Hematopoietic multipotent progenitor cell treated with erythropoietin and hydrocortisone succinate and interleukin-3 and kit ligand, for 4 days (in vitro differentiated cells): ENCODE measurements at places on chromosomes 1 and 21.

DNA sequence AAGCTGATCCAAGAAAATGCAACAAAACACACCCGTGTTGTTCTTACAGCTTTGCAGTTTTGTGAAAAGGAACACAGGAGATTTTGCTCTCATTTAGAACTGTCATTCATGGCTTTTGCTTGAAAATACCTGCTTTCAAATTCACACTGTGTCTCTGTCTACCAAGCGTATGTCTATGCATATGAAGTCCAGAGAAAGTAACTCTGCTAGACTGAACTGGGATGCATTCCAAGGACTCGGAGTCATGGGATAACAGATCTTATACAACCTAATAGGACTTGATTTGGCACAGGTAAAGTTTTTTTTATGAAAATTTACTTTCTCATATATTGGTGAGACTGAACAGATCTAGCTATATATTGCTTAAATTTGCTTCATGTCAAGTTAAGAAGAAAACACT lies 102.4 kb downstream of the PTGER3 start:
- no peak for DNase-seq

DNA sequence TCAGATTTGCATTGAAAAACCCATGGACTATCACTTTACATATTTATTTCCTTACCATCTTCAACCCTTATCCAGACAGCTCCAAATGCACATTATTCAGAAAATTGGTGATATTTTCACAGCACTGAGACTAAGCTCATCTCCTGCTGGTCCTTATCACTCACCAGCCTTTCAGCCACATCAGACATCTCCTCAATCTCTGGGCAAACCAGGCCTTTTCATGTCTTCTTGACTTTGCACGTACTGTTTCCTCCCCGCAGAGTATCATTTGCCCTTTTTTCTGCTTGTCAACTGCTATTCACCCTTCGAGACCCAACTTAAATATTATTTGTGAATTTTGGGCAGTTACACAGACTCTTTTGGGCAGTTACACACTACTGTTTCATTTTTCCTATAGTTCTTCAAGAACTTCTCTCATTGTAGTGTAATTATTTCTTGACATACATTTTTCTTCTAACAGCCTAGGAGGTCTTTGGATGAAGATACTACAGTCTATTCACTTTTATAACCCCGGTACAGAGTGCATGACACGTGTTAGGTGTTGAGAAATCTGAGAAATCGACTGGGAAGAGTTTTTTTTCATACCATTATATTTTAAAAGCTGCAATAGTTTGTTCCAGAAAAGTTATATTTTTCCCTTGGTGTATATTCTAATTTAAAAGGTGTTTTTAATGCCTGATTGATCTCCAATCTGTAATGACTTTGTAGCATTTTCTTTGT lies 98.0 kb downstream of the FGGY start:
- DNase-seq = peak; percentile 6

DNA sequence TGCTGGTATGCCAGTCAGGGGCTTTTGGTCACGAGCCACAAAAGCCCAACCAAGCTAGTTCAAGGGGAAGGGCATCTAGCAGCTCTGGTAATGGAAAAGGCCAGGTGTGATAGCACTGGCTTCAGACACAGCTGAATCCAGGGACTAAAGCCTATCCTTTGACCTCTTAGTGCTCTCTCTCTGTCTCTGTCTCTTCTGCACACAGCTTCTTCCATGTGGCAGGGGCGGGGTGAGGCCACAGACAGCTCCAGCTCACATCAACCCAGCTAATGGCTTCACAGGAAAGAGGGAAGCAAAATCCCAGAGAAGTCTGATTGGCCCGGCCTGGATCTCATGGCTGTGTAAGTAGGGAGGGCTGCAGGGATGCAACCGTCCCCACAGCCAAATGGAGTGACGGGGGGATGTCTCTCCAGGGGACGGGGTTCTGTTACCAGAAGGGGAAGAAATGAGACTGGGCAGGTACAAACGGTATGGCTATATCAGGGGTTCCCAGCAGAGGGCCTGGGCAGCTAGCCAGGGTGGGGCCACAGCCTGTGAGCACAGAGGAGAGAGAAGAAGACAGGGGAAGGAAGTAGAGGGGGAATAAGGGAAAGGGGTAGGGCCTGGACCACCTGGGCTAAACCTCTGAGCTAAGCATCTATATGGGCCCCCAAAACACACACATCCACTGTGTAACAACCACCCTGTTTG lies 42.4 kb downstream of the FBXO2 start:
- peak; percentile 40 for DNase-seq

DNA sequence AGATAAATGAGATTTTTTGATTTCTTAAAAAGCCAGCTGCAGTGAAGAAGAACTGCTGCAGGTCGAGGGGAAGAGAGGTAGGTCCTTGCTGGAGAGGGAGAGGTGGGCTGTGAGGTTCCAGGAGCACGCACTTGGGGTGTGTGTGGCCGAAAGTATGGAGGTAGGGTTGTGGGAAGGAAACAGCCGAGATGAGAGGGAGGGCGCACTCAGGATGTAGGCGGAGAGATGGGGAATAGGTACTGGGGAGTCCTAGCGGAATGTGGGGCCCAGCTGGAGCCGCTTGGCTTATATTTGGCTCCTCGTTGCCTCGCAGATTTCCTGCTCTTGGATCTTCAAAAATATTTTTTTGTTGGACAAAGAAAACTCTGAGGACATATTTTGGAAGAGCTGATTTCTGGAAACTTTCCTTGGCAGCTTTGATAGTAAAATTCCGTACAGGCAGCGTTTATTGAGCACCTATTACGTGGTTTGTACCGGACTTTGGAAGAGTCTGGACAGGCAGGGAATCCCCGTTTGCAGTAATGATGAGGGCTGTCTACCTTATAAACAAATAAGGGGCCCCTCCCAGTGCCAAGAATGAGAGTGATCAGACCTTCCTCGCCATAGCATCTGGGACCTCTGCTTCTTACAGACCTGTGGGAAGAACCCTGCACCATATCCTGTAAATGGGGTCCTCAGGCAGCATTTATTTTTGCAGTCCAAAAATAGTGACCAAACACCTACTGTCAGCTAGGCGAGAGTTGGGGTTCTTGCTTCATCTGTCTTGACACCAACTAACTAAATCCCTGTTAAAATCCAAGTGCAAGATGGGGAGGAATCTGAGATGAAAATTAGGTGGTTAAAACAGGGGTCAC lies 1.5 kb downstream of the LRRC8D start:
- peak; percentile 33 for DNase-seq

GRCh38 chr1:231295938-231296337 lies 41.7 kb downstream of the EXOC8 start:
- no peak for DNase-seq

GRCh38 chr1:59195151-59195550 lies 101.7 kb upstream of the FGGY start:
- DNase-seq = no peak

- DNase-seq = no peak
Measured at GRCh38 chr1:72938408-72938807, 656.1 kb upstream of the NEGR1 start.

DNA sequence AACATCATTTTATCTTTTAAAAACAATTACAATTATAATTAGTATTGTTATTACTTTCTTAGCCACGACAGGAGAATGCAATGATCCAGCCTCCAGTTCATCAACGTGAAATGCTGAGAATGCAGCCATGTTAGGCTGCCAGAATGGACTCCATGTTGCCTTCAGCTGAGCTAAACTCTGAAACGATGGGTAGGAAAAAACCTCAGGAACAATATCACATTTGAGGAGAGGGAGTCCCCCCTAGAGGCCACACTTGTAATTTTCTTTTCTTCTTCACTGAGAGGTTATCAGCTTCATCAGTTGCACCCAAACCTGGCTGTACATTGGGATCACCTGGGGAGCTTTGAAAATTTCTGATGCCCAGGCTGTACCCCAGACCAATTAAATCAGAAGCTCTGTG lies 34.6 kb upstream of the DNAH14 start:
- DNase-seq = peak; percentile 11

DNA sequence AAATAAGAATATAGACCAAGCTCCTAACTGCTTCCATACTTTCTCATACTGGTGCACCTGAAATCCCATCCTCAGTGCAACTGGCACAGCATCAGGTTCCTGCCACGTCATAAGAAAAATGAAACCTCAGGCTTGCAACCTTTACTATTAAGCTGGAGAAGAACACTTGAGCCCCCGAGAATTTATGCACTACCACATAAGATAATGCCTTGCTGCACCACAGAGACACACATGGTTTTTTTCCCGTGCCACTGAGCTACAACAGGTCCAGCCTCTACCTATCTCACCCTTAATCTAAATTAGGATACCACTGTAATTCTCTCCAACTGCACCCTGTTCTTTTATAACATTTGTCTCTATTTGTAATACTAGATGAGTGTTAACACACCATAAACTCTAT lies 174.5 kb downstream of the DENND1B start:
- DNase-seq = no peak

GRCh38 chr1:202656951-202657646 lies 53.2 kb downstream of the SYT2 start:
- peak; percentile 62 for DNase-seq

- DNase-seq = peak; percentile 23
Measured at GRCh38 chr1:3651930-3652547, at the start of gene TP73. Gene TP73, plus strand, starts transcription at chr1:3652516. Its CDS starts 29,850 bp downstream, at chr1:3682366.

GRCh38 chr1:41599912-41600311 lies 115.4 kb upstream of the EDN2 start:
- DNase-seq = no peak

- peak; percentile 75 for DNase-seq
Measured at GRCh38 chr1:228087771-228088251, 5.3 kb downstream of the ARF1 start.

DNA sequence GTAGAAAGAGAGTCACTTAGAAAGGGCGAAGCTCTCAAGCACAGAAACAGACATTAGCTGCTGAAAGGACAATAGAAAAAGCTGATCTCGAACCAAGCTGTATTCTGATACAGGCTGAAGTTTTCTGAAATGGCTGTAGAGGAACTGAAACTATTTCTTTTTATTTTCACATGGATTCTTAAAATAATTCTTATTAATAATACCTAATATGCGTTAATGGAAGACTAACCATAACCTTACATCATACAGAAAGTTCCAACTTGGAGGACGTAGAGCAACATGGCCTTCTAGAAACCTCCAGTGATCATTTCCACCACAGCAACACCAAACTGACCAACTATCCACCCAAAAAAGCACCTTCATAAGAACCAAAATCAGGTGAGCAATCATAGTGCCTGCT lies 52.8 kb upstream of the ACADM start:
- DNase-seq = no peak

- DNase-seq = peak; percentile 64
Measured at GRCh38 chr1:96596226-96596922, 125.2 kb upstream of the PTBP2 start.

GRCh38 chr1:46303038-46303871 lies at the start of the genes LRRC41 and UQCRH:
Gene LRRC41, minus strand, starts transcription at chr1:46303616. Its CDS starts 294 bp downstream, at chr1:46303322.
Gene UQCRH, plus strand, starts transcription at chr1:46303698. Its CDS starts 69 bp downstream, at chr1:46303767.
- peak; percentile 98 for DNase-seq

DNA sequence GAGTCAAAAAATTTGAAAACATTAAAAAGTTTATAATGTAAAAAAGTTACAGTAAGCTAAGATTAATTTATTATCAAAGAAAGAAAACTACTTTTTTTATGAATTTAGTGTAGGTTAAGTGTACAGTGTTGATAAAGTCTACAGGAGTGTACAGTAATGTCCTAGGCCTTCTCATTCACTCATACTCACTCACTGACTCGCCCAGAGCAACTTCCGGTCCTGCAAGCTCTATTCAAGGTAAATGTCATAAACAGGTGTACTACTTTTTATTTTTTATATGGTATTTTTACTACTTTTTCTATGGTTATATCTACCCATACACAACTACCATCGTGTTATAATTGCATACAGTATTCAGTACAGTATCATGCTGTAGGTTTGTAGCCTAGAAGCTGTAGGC lies 49.6 kb downstream of the TBX19 start:
- DNase-seq = no peak

GRCh38 chr21:25834381-25834780 lies 99.6 kb downstream of the GABPA start:
- DNase-seq = no peak

DNA sequence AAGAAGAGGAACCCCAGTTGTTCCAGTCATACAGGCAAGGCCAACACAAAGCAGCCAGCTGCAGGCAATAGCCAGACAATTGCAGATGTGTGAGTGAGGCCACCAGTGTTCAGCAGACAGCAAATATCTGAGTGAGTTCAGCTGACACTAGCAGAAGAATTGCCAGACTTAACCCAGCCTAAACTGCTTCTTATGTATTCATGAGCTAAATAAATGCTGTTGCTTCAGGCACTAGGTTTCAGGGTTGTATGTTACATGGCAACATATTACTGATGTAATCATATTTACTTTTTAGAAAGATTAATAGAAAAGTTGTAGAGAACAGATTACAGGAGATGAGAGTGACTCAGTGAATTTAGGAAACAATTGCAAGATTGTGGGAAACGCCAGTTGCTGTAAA lies 129.8 kb upstream of the CHODL start:
- no peak for DNase-seq

GRCh38 chr1:211478376-211478775 lies 13.6 kb downstream of the RD3 start:
- no peak for DNase-seq

- peak; percentile 45 for DNase-seq
Measured at GRCh38 chr21:41885341-41886024, 6.3 kb upstream of the PRDM15 start.

DNA sequence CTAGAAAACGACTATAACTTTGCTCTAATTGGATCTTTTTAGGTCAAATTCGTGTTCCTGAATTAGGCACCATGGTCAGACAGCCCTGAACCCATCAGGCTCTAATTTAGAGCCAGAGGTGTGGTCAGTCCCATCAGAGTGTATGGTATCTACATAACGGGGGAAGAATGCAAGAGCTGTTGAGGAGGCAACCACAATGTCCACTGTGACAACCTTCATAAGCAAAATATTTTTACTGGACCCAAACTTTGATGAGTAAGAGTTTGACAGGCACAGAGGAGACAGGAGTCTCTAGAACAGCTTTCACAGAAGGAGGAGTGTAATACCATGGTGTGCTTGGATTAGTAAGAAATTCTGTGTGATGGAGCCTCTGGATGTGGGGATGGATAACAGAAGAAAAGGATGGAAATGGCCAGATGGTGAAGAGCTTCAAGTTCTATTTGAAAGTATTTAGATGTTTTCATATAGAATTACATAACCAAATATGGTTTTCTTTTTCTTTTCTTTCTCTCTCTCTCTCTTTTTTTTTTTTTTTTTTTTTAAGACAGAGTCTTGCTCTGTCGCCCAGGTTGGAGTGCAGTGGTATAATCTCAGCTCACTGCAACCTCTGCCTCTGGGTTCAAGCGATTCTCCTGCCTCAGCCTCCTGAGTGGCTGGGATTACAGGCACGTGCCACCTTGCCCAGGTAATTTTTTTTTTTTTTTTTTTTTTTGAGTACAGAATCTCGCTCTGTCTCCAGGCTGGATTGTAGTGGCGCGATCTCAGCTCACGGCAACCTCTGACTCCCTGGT lies 24.9 kb downstream of the UBE2U start:
- DNase-seq = no peak

GRCh38 chr1:198915327-198916231 lies 276.7 kb downstream of the PTPRC start:
- no peak for DNase-seq

DNA sequence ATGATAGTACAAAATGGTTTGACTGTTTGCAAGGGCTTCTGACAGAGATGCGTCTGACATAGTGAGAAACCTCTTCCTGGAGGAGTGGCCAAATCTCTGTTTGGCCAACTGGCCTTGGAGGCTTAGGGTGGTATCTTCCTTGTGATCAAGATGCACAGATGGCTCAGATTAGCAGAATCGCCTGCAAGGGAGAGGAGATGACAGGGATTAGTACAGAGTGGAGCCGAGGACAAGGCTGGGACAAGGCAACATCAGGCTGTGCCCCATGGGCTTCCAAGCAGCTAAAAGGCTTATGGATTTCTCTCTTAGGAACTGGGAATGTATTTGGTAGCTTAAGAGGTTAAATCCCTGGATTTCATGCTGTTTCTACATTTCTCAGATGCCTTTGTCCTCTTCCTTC lies 379.1 kb downstream of the SIPA1L2 start:
- no peak for DNase-seq

- DNase-seq = no peak
Measured at GRCh38 chr1:77146270-77146669, 73.0 kb downstream of the PIGK start.
